ENCODE measurements at places on chromosomes 1 and 21.

DNA sequence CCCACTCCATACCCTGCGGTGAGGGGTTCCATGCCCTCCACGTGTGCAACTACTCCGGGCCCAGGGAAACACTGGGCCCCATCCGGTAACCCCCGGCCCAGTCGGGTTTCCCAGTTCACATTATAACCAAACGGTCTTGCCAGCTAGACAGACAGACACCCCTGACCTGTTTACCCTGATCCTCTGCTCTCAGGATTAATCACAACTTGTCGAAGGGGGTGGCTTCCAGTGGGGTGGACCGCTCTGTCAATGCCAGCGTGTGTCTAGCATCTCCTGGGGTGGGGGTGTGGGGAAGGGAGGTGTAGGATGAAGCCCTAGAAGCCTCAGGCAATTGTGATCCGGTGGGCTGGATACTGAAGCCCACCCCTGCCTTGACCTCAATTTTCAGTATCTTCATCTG, 4.6 kb upstream of the OLIG2 start:
- no peak for DNase-seq

GRCh38 chr1:7068552-7068951, 283.3 kb downstream of the CAMTA1 start:
- no peak for DNase-seq

GRCh38 chr1:6090288-6090687, 44.6 kb downstream of the KCNAB2 start:
- DNase-seq, result no peak

- DNase-seq, result no peak
Observed at GRCh38 chr21:36852864-36853263, 113.6 kb downstream of the HLCS start.

GRCh38 chr1:43376723-43377235, 9.0 kb upstream of the ELOVL1 start:
- DNase-seq, result no peak

All from T-helper 17 cell (primary cell).